ENCODE measurements at places on chromosomes 4 and X.

DNA sequence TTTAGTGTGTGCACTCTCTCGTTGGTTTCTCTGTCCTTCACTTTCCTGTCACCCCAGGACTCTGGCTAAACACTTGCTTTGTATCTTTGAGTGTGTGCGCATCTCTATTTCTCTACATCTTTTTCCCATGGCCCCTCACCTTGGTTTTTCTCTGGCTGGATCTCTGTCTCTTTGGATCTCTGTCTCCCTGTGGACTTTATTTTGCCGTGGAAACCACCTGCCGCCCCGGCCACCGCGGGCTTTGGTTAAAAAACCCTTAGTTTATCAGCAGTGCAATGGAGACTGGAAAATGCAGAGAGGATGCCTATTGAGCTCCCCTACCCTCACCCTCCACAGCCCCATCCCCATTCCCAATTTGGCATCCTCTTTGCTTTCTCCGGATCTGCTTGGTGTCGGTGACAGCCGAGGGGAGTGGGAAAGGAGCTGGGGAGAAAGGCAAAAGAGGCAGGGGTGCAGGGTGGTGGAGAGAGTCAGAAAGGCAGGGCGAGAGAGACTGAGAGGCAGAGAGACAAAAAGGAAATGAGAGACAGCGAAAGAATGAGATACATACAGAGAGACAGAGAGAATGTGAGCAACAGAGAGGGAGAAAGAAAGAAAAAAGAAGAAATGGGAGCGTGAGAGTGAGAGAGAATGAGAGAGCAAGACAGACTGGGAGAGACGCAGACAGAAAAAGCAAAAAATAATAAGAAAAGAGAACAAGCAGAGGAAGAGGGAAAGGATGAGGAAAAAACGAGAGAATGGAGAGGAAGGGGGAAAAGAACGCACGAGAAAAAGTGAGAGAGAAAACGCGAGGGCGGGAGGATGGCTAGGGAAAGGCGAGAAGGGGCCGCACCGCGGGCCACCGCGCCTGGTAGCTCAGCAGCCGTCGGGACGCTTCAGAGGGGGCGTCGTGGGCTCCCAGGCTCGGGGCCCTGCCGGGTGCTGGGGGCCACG, 688 bp downstream of the GPR101 start:
- no peak for DNase-seq

- no peak for DNase-seq
Observed at GRCh38 chr4:8427761-8428287, 12.7 kb downstream of the ACOX3 start.

DNA sequence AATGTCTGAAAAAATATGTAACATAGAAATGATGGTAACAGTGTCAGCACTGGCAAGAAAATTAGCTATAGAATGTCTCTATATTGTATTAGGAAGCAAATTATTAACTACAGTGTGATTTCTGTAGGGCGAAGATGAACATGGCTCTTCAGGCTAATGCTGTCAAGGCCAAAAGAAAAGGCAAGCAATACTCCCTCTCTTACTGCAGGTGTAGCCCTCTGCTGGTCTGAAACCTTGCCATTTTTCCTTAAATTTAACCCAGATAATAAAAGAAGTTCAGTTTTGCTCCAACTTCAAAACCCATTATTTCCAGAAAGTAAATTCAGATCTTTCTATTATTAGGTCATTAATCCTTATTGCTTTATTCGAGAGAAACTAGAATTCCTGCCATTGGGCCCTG, 215.9 kb downstream of the LRBA start:
- no peak for DNase-seq

- DNase-seq = no peak
Observed at GRCh38 chrX:72641611-72642010, 69.0 kb upstream of the HDAC8 start.

GRCh38 chr4:93788712-93789111, 39.8 kb upstream of the ATOH1 start:
- DNase-seq = no peak

DNA sequence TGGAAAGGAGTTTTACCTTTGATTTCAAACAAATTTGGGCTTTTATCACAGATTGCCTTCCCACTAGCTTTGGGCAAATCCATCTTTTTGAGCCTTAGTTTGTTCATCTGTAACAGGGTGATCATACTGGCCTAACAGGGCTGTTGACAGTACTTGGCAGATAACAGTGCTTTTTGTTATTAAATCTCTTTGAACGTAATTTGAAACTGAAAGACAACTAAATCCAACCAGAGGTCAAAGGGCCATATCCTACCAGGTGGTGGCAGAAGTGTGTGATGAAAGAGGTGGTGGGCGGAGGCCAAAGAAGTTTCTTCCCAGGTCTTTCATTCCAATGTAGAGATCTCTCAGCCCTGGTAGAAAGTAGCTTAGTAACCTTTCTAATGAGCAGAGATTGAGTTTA, 35.2 kb upstream of the TADA2B start:
- DNase-seq = no peak

DNA sequence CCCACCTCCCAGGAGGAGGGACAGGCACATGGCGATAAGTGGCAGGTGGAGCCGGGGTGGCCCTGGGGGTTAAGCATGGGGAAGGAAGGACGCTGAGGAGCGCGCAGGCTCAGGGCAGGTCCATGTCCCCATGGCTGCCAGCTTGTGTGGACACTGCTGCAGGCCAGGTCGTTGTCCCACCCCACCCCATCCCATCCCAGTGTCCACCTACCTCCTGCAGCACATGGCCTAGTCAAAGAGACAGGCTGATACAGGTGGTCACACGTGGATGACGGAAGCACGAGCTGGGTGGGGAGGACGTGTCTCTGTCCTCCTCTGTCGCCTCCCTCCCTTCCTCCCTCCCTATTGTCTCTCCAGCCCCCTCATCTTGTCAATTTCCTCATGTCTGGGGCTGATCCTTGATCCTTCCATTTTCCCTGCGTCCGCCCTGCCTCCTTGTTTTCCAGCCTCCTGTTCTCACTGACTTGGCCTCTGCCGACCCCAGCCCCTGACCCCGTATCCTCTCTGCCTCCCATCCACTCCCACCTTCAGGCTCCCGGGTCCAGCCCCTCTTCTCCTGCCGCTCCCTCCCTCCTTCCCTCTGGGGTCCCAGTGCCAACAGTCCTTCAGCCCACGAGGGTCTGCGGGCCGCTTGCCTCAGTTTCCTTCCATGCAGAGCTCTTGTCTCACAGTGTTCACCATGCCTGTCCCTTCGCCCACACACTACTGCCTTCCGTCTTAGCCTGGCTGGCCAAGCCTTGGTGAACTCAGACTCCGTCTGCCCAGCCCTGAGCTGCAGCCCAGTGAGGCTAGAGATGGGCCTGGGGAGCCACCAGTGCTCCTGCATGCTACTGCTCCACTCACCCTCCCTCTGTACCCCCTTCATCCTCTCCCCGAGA, 15.5 kb upstream of the ADD1 start:
- no peak for DNase-seq

DNA sequence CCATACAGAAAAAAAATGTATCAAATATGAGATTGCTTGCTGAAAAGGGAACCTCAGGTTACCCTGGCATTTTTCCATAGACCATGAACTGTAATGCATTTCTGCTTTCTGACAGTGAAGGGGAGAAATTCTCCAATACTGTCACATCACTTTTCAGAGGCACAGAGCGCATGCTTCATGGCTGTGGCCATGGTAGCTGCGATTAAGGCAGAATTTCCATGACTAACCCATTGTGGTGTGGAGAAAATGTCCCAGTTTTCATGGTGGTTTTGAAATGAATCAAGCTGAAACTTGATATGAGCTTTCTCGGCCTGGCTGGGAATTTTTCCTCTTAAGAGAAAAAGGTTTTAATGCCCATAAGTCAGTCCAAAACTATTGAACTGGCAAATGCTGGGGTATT, 39.5 kb upstream of the MAP3K15 start:
- DNase-seq = no peak

GRCh38 chrX:127129510-127129909, 310.0 kb downstream of the PRR32 start:
- DNase-seq = no peak

- DNase-seq = no peak
Observed at GRCh38 chr4:48197643-48198237, 63.7 kb upstream of the TXK start.

DNA sequence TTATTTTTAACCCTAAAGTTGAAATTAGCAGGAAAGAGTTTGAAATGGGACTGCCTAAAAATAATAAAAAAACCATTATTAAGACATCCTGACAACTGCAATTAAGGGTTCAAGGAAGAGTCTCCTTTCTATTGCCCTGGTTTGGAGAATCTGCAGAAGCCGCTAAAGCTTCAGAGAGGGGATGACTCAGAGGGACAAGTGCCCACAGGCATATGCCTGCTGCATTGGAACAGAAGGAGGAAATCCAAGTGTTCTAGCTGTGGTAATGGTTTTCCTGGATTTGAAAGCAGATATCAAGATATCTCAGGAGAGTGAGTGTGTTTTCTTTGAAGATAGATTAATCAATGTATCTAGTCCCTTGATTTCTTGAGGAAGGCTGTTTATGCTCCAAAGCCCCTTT, 235.1 kb upstream of the TAPT1 start:
- no peak for DNase-seq

Measured in stimulated activated CD8-positive, alpha-beta memory T cell treated with anti-CD3 and anti-CD28 coated beads, Interleukin-4, amount 100 ng/mL, for 1 hour (primary cell).